ENCODE measurements at places on chromosomes 2 and 18.

DNA sequence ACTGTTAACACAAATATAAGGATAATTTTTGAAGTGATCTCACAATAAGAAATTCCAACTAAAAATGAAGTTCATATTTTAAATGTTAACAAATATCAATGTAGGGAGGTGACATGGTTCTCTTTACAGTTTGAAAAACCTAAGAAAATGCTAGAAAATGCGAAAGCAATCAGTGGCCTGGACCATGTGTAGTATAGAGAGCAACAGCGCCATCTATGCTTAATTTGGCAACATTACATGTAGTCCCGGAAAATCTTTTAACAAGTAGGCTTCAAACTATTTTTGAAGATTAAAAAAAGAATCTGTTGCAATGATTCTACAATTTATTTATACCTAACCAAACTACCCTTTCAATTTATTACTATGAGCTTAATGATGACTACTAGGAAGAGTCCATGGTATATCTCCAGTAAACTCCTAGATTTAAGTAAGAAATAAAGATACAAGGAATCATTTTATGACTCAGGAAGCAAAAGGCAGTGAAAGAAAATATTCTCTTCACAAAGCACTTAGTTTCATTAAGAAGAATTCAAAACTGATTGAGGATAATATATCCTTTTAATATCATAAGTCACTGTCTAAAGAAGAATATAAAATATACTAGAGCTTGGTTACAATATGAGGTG, 33.3 kb downstream of the NDUFA10 start:
- DNase-seq: no peak

DNA sequence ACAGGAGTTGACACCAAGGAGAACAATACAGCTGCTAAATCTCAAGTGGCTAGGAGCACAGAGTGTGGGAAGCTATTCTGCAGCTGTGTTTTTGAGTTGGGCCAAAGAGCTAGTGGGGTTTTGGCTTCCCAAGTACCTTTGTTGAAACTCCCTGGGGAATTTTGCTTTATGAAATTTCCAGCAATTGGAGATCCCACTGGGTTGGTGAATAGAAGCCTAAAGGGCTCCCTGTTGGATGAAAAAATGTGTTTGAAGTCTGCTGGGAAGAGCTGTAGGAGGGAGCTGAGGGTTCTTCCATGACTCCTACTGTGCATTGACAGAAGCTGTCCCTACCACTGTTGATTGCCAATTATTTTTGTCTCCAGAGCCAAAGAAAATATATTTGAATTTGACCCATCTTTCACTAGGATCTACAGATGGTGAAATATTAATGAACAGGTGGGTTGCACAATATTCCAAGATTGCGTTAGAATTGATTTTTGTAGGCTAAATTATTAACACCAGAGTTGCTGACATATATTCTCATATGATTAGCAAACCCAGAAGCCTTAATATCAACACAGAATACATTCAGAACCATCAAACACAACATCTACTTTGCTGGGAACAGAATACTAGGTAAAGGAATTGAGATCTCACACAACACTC, 95.4 kb upstream of the CYP1B1 start:
- no peak for DNase-seq

- no peak for DNase-seq
Observed at GRCh38 chr2:76501641-76502040, 790.9 kb upstream of the GCFC2 start.

- no peak for DNase-seq
Observed at GRCh38 chr2:15047184-15047583, 414.7 kb downstream of the LRATD1 start.

DNA sequence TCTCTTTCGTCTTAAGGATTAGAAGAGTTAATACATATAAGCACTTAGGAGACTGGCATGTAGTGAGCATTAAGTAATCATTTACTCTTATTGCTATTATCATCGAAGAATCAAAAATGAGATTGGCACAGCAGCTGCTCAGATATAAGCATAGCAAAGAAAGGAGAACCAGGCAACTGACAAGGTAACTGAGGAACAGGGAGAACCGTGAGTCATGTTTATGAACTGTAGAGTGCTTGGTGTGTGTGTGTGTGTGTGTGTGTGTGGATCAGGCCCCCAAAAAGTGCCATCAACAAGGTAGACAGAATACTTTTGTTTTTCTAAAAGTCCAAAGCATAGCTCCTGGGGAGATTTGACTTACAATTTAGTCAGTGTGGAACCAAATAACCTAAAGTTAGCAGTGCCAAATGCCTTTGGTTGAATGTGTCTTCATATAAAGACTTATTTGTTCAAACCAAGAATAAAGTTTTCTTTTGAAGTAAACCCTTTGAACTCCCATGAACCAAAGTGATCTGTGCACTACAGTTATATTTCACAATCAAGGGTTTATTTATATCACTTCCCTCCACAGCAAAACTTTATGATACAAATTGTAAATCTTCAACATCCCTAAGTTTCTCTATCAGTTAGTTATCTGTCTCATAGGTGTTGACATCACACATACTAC, 660.6 kb downstream of the NYAP2 start:
- no peak for DNase-seq

GRCh38 chr2:10211844-10212422, 89.4 kb downstream of the RRM2 start:
- no peak for DNase-seq

GRCh38 chr2:147082850-147083522, 761.8 kb upstream of the ACVR2A start:
- DNase-seq: peak; percentile 1

DNA sequence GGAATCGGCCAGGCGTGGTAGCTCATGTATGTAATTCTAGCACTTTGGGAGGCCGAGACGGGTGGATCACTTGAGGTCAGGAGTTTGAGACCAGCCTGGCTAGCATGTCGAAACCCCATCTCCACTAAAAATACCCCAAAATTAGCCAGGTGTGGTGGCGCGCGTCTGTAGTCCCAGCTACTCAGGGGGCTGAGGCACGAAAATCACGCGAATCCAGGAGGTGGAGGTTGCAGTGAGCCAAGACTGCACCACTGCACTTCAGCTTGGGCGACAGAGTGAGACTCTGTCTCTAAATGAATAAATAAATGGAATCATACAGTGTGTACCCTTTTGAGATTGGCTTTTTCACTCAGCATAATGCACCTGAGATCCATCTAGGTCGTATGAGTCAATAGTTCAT, 19.4 kb upstream of the TTC39C start:
- no peak for DNase-seq

GRCh38 chr2:16629044-16629443, 36.6 kb downstream of the CYRIA start:
- no peak for DNase-seq

GRCh38 chr2:192247456-192247855, 52.7 kb upstream of the TMEFF2 start:
- DNase-seq: no peak

All from stimulated activated CD8-positive, alpha-beta memory T cell treated with anti-CD3 and anti-CD28 coated beads, Interleukin-15, amount 100 ng/mL, for 24 hours (primary cell).